ENCODE measurements at places on chromosomes 16 and 17.
A peak's percentile ranks its signal among the peaks of the same experiment; 100 is the strongest.

DNA sequence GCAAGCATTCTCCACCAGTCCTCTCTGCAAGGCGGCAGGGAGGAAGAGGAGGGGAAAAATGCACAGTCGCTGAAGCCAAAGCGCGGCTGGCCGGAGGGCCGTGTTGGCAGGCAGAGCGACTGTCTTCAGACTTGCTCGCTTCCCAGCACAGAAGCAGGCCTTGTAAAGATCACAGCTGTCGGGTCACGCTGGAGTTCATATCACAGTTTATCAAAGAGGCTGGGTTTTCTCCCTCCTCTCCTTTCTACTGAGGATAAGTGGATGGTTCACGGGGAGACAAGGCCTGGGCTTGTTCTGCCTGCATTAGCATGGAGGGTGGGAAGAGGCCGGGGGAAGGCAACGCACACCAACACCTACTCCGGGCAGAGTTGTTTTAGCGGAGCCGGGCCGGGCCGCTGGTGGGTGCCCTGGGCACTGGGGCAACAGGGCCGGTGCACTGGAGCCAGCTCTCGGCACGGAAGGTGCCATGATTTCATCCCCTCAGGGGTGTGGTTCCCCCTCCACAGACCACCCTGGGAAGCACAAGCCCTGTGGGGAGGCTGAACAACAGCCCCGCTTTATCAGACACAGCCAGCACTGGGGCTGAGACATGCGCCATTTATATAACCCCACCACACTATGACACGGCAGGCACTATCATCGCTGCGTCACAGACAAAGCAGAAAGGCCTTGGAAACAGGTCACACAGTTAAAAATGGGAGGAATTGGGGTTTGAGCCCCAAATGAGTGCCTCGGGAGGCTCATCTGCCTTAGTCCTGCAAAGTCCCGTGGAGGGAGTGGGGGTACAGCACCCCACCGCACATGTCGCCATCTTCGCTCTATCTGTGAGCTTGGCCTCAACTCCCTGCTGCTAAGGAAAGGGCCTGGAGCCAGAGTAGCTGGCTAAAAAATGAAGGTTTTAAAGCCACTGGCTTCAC is 40.3 kb upstream of the MTSS2 start:
- DNase-seq: no peak

DNA sequence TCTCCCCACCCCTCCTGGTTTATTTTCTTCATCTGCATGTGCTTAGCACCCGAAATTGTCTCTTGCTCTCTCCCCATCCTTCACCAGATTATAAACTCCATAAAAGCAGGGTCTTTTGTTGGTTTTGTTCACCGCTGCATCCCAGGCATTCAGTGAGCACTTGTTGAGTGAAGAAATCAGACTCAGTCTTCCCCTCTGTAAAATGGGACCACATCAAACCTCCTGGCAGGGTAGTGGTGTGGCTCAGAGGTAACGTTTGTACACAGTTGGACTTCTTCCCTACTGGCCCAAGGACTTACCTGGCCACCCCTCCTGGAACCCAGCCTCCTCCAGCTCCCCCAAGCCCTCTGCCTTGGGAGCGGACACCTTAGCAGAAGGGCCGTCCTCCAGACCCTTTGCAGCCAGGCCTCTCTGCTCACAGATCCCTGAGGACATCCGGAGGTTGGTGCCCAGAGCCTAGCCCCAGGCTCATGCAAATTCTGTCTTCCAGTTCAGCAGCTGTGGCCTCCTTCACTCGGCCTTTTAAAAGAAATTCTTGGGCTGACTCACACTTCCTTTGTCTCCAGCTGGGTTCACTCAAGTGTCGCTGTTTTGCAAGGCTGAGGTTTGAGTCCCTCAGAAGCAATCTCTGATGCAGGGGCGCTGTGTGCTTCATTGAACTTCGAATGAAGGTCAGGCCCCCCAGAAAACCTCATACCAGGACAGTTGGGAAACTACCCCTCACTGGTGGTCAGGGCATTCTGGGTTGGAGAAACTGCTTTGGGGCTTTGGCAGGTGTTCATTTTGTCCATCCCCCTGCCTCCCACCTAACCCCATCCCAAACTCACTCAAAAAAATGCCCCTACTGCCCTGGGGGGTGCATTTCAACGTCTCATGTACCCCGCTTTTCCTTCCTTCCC is 16.8 kb upstream of the RMI2 start:
- DNase-seq: peak; percentile 85

- no peak for DNase-seq
Observed at GRCh38 chr16:57422026-57422944, 17.7 kb downstream of the CCL17 start.

GRCh38 chr16:85528528-85529387 is 84.4 kb upstream of the GSE1 start:
- DNase-seq: no peak

DNA sequence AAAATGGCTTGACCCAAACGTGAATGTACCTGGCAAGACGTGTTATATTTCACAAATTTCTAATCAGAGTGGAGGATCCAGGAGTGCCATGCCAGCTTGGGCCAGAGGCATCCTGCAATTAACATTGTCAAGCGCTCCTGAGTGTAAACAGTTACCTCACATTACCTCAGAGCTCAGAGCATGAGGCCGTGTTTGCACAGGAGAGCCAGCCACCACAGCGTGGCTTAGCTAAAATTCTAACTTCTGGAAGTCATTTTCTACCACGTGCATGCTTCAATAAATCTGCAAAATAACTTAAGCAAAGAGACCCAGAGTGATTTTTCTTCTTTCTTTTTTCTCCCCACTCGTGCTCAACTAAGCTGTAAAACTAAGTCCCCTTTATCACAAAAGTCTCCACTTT is 769.0 kb downstream of the KCNJ2 start:
- DNase-seq: no peak

GRCh38 chr17:73719588-73720071 is 75.4 kb upstream of the SDK2 start:
- no peak for DNase-seq

DNA sequence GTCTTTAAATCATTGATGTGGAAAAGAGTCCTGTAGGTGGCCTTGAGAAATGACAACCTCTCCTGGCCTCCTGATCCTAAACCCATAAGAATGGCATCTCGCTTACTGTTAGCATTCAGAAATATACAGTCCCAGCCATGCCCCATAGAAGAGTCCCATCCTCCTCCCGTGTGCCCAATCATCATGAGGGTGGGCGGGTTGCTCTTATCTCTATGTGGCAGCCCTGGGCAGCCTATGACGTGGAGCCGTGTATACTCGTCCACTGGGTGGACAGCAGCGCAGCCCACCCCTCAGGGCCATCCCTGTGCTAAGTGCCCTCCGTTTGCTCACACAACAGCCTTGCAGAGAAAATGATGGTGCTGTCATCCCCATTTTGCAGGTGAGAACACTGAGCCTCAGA is 105.3 kb downstream of the AMFR start:
- no peak for DNase-seq

- no peak for DNase-seq
Observed at GRCh38 chr17:50556803-50557202, 3.7 kb upstream of the CACNA1G start.

DNA sequence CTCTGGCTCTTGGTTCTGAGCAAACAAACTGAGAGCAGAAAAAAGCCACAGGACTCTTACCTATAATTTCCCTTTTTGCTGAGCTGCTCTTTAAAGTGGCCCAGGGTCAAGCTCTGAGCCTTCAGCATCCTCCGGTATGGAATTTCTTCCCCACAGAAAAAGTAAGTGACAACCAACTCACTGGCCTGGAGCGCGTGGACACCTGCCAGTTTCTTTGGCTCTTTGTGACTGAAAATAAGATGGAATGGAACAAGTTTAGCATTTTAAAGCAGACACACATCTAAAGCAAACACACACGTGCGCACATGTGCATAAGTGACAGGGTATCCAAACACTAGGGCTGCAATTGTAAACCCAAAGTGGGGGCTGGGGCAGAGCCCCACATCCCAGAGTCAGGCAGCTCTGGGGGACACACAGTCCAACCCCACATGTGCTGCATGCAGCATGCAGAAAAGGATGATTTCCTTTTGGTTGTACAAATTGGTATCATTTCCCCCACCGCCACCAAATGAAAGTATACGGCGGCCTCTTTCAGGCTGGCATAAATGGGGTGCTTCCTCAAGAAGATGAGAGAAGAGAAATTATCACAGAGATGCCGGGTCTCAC is 27.5 kb downstream of the AXIN2 start:
- no peak for DNase-seq

- no peak for DNase-seq
Observed at GRCh38 chr17:82966415-82966814, 113.0 kb upstream of the METRNL start.

DNA sequence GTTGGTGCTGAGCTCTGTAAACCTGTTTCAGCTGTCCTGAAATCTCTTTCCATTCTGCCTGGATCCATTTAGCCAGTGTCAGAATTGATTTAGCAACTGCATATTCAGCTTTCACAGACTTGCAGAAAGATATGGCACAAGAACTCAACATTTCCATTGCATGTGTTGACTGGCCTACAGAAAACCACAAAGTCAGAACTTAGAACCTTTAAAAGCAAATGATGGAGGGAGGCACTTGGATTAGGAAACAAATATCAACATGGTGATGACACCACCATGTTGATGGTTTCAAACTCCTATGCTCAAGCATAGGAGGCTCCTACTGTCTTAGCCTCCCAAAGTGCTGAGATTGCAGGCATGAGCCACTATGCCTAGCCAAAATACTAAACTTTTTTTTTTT is 52.3 kb upstream of the ARL6IP1 start:
- DNase-seq: no peak

GRCh38 chr17:71315568-71315967 is 805.3 kb upstream of the SOX9 start:
- DNase-seq: no peak

DNA sequence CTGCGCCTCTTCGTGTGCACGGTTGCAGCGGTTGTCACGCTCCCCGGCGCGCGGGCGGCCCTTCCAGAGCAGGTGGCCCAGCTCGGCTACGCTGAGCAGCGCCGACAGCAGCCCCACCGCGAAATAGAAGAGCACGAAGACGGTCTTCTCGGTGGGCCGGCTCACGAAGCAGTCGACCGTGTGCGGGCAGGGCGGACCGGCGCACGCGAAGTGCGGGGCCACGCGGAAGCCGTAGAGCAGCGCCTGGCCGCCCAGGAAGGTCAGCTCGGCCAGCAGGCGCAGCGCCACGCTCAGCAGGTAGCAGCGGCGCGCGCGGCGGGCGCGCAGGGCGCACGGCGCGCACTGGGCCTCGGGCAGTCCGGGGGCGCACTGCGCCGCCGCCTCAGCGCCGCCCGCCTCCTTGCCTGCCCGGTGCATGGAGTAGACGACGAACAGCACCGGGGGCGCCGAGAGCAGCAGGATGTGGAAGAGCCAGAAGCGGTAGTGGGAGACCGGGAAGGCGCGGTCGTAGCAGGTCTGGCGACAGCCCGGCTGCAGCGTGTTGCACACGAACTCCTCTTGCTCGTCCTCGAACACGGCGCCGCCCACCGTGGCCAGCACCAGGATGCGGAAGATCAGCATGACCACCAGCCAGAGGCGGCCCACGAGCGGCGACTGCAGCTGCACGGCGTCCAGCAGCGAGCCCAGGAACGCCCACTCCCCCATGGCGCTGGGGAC is 1.3 kb downstream of the GJD3 start:
- no peak for DNase-seq

DNA sequence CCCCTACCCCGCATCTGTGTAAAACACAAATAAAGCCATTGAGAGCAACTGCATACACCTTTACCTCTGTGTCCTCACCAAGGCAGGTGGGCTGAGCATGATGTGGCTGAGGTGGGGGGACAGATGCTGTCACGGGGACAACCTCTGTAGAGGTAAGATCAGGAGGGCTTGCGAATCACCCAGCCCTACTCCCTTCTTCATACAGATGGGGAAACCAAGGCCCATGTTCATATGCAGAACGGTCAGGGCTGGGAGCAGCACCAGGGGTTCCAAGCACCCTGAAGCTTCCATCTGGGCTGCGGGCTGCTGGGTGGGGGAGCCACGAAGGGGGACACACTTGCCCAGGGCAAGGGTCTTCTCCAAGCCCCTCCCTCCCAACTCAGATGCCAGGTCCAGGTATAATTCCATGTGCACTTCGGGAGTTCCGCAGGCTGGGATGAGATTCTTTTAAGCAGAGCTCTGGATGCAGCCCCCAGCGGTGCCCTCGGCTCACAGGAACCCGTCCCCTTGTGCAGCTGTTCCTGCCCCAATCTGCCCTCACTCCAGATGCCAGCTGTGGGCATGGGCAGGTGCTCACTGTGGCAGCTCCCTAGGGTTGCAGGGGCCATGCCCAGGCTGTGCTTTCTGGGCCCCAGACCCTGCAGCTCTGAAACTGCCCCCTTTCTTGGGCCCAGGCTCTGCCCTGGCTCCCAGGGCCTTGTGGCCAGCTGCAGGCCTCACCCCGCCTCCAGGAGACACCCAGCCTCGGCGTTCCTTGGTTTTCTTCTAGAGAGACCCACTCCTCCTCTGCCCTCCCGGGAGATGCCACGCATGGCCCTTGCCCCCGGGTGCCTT is 9.6 kb downstream of the CTRB1 start:
- no peak for DNase-seq

- no peak for DNase-seq
Observed at GRCh38 chr16:1146409-1146808, 6.5 kb upstream of the CACNA1H start.

DNA sequence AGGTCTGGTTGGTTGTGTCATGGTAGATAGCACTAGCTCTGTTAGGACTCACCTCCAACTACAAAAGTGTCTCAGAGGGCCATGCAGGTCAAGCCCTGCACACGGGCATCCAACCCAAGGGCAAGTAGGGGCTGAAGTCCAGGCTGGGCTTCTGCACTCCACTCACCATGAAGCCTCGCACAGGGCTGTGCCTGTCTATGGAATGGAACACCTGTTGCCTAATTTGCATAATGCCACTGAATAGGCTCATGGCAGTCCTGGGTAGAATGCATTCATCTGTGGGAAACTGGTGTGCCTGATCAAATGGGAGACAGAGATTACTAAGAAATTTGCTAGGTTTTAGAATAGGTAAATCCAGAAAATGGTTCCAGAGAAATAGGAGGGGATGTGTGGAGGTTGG is 8.0 kb upstream of the AKAP1 start:
- no peak for DNase-seq

DNA sequence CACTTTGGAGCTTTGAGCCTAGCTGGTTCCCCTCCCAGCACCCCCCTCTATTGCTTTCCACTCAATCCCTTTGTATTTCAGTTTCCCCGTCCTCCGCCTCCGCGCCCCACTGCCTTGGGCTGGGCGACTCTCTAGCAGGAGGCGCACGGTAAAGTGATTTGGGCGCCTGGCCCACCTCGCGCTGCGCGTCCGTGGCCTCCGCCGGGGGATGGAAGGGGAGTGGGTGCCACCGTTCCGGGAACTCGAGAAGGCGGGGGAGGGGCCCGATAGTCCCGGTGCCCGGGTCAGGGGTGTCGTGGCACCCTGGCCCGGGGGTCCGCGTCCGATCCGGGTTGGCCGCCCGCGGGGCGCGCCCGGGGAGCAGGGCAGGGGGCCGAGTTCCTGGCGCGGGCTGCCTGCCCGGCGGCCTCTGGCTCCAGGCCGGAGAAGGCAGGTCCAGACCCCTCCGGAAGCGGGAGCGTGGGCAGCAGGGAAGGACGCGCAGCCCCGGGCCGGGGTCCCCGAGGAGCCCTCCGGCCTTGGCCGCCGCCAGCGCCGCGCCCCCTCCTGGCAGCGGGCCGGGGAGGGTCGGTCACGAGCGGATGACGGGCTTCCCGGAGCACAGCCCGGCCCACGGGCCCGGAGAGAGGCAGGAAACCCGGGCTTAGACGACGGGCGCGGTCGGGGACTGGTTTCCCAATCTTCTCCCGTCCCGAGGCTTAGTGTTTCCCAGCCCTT is 15.8 kb downstream of the MEOX1 start:
- DNase-seq: no peak

GRCh38 chr16:610513-611381 is 20.0 kb upstream of the WFIKKN1 start:
- DNase-seq: peak; percentile 31

All from activated CD4-positive, alpha-beta T cell treated with anti-CD3 and anti-CD28 coated beads, Interleukin-2, Interleukin-4, amounts not matched to agents 100 ng/mL and 50 ng/mL, durations not matched to agents 16 hours and 8 hours (primary cell).